ENCODE measurements at places on chromosomes 7 and 10. TPM values are rescaled to one million over a fixed set of nuclear protein-coding genes. Genes with fewer than 3 reads are reported as not detected.

Gene AP1S1
- total RNA-seq = 8.1 TPM

Gene GNG11
- 0.35 TPM for total RNA-seq

Gene CFAP46
- total RNA-seq = not detected

Gene TRUB1
- 12.9 TPM for total RNA-seq

- no peak overlapping the region for H3K4me3 ChIP-seq
- no peaks in the 10 kb centered on the region for H3K36me3 ChIP-seq
- no peak overlapping the region for H3K27ac ChIP-seq
- no peaks in the 10 kb centered on the region for H3K4me1 ChIP-seq
Measured at GRCh38 chr7:16045296-16045695, 358.8 kb upstream of the MEOX2 start.

GRCh38 chr7:82534684-82535083 lies 91.1 kb upstream of the CACNA2D1 start:
- H3K4me3 ChIP-seq = no peak overlapping the region
- H3K27me3 ChIP-seq = no peaks in the 10 kb centered on the region
- H3K27ac ChIP-seq = no peak overlapping the region
- H3K4me1 ChIP-seq = no peaks in the 10 kb centered on the region
- DNase-seq = no peak
- H3K36me3 ChIP-seq = no peaks in the 10 kb centered on the region

- H3K36me3 ChIP-seq = no peaks in the 10 kb centered on the region
- no peaks in the 10 kb centered on the region for H3K4me1 ChIP-seq
- H3K4me3 ChIP-seq = no peak overlapping the region
- no peaks in the 10 kb centered on the region for H3K27me3 ChIP-seq
- no peak for DNase-seq
Measured at GRCh38 chr10:73554721-73555120, 36.4 kb downstream of the USP54 start.

DNA sequence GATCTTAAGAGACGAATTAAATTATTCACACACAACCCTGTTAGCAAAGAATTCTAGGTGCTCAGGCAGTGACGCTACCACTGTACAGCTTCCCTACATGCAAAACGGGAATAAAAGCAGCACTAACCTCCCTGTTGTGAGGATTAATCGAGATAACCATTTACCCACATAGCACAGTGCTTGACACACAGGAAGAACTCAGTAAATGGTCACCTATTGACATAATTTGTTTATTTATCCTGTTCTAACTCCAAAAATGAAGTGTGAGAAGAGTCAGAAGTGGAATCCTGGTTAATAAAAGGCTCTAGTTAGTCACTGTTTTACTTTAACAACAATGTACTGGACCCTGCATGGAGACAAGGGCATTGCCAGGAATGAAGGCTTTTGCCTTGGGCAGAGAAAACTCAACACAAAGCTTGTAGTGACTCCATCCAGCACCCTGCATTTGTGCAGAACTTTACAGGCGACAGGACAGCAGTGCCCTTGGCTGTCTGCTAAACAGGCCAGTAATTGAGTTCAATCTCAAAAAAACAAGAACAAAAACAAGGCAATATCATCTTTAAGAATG lies 103.8 kb downstream of the SORBS1 start:
- no peaks in the 10 kb centered on the region for H3K36me3 ChIP-seq
- H3K4me3 ChIP-seq = no peak overlapping the region
- no peak overlapping the region for H3K27ac ChIP-seq
- H3K27me3 ChIP-seq = peaks cover 3% of the 10 kb centered on the region
- no peaks in the 10 kb centered on the region for H3K4me1 ChIP-seq

- H3K4me3 ChIP-seq = no peak overlapping the region
- no peaks in the 10 kb centered on the region for H3K36me3 ChIP-seq
- no peaks in the 10 kb centered on the region for H3K4me1 ChIP-seq
- DNase-seq = no peak
- H3K27ac ChIP-seq = no peak overlapping the region
- H3K27me3 ChIP-seq = no peaks in the 10 kb centered on the region
Measured at GRCh38 chr7:94258418-94259300, 136.0 kb upstream of the COL1A2 start.

GRCh38 chr7:55545496-55545895 lies 26.8 kb downstream of the VOPP1 start:
- H3K4me1 ChIP-seq = no peaks in the 10 kb centered on the region
- no peak for DNase-seq
- no peak overlapping the region for H3K4me3 ChIP-seq
- H3K27me3 ChIP-seq = no peaks in the 10 kb centered on the region

GRCh38 chr7:28201131-28201530 lies 20.5 kb upstream of the JAZF1 start:
- peaks cover 6% of the 10 kb centered on the region for H3K27me3 ChIP-seq
- H3K4me1 ChIP-seq = no peaks in the 10 kb centered on the region
- DNase-seq = no peak
- no peak overlapping the region for H3K27ac ChIP-seq

Measured in T-cell (primary cell).